ENCODE measurements at places on chromosomes 2 and 18.

DNA sequence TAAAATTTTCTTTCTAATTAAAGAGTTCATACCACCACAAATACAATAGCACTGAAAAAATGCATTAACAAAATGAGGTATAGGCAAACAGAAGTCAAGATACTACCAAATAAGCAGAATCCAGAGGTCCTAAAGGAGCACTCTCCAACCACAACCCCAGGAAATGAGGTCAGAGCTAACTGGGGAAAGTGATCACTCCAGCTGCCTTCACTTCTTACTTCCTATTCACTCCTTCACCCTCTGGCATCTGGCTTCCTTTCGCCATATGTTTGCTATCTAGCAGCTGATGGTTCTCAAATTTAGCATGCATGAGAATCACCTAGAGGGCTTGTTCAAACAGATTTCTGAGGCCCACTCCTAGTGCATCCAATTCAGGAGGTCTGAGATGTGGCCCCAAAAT lies 212.6 kb upstream of the ACVR2A start:
- no peak for DNase-seq

GRCh38 chr18:60549338-60549960 lies 176.9 kb upstream of the MC4R start:
- no peak for DNase-seq

- peak; percentile 46 for DNase-seq
Observed at GRCh38 chr2:72139874-72140620, 7.6 kb downstream of the CYP26B1 start.

DNA sequence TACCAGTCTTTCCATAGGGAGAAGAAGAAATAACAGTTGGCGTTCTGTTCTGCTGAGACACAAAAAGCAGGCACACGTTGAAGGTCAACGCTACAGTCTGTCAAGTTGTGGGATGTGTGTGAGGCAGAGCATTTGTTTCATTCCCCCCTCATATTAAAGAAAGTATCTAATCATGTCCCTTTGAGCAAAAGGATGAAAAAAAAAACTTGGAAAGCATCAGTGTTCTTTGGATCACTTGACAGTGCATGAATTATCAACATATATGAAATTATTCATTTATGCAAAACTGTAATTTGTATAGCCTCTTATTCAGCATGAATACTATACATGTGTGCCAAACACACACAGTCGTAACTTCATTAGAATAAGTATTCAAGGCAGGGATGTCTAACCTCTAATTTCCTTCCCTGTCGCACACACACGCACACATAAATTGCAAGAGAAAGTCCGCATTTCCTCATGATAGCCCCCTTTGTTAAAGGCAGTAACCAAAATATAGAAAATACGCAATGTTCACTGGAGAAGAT lies 228.6 kb downstream of the RND3 start:
- no peak for DNase-seq

GRCh38 chr2:151904021-151904420 lies 75.8 kb upstream of the ARL5A start:
- DNase-seq: no peak

- DNase-seq: no peak
Observed at GRCh38 chr18:78998371-78999071, 18.9 kb downstream of the SALL3 start.

GRCh38 chr18:22726469-22726868 lies 206.7 kb upstream of the RBBP8 start:
- no peak for DNase-seq

DNA sequence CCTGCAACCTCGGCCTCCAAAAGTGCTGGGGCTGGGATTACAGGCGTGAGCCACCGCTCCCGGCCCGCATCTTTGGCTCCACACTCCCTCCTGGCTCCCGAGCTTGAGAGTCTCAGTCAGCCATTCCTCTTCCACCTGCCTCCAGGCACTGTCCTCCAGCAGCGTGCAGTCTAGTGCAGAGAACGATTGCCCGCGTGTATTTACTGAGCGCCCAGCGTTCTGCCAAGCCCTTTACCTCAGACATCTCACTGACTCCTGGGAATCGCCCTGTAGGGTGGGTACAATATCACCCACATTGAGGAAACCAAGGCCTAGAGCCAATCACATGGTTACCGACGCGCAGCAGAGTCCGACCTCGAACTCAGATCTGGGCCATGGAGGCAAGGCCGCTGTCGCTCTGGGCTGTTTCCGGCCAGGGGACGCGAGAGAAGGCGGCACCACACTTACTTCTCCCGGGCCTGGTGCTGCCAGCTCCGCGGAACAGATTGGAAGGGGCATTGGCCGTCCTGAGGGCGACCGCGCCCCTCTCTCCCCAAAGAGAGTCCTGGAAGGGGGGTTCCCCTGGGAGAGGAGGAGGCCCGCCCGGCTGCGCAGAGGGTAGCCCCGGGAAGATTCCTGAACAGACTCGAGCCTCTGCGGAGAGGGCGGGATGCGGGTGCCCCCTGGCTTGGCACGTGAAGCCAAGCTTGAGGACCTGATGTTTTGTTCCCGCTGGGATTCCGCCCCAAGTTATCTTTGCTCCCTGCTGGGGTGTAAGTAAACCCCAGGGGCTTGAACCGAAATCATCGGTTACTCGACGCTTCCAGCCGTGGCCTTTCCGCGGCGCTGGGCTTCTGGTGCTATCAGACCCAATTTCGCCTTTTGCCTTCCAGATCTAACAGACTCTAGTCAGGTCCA lies 5.2 kb upstream of the DLX2 start:
- DNase-seq: peak; percentile 51

DNA sequence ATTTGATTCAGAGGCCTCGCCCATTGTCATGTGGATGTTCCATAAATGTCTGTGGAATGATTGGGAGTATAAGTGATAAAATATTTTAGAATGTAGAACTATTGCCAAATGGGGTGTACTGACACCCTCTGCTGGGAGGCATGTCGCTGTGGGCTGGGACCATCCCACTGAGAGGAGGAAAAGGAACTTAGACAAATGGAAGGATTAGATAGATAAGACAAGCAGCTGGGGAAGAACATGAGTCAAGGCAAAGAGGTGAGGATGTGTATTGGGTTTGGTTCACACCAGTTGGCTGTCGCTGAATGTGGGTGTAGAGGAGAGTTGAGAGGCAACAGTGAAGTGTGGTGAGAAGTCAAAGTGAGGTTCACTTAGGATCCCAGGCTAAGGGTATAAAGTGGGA lies 4.0 kb downstream of the C2orf74 start:
- no peak for DNase-seq

DNA sequence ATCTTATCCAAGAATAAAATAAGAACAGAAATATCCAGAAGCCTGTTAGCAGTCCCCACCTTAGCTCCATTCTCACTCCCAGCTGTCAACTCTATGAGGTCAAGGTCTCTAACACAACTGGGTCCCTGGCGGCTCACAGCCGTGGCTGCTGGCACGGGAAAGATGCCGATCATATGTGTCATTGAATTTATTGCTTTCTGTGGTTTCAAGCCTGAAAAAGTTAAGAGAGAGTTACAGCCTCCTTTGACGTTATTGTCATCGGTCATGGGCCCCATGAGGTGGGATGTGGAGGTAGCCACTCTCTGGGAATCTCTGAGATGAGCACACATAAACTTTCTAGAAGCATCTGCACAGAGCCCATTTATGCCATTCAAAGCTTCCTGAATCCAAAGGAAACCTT lies 28.7 kb upstream of the CABLES1 start:
- DNase-seq: no peak

GRCh38 chr2:212554233-212554632 lies 15.6 kb upstream of the ERBB4 start:
- DNase-seq: no peak

- DNase-seq: peak; percentile 39
Observed at GRCh38 chr2:71603851-71604725, 150.7 kb downstream of the DYSF start.

GRCh38 chr18:77299706-77300105 lies 50.1 kb downstream of the GALR1 start:
- DNase-seq: no peak

DNA sequence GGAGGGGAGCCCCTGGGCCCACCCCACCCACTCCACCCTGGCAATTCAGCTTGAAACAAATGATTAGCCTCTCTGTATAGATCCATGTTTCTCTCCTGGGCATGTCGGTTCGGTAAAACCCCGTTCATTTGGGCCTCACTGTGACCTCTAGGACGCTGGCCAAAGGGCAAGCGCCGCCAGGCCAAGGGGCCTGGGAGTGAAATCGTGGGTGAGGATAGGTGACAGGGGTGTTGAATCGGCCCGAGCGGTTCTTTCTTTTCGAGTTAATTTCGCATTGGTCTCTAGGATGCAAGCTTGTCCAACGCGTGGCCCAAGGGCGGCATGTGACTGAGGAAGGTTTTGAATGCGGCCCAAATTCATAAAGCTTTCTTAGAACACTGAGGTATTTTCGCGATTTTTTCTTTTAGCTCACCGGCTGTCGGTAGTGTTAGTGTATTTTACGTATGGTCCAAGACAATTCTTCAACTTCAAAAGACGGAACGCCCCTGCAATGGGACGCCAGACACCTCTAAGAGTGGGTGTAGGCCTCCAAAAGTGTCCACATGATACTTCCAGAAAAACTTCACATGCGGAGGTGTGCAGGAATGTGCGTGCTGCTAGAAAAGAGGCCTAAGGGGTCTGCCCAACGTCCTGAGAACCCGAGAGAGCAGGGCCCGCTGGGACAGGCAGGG lies 9.8 kb upstream of the ARID5A start:
- no peak for DNase-seq

DNA sequence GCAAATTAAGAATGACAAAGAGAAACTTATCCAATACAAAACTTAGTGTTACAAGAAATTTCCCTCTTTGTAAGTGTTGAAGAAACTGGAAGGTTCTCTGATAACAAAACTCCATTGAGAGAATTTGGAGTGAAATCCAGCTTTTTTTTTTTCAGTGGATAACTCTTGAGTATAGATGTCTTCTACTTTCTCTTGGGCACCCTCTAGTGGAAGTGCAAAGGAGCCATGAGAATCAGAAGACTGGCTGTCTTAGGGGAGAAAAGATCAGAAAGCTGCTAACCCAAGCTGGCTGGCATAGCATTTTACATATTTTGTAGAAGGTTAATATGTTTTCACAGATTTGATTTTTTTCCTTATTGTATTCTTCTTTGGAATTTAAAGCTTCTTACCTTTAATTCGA lies 138.8 kb upstream of the SATB2 start:
- DNase-seq: no peak

GRCh38 chr2:3242747-3243369 lies 134.8 kb downstream of the EIPR1 start:
- peak; percentile 60 for DNase-seq

GRCh38 chr2:160257743-160258491 lies 57.8 kb upstream of the ITGB6 start:
- DNase-seq: no peak
